ENCODE measurements at places on chromosomes 3 and 15. TPM values are rescaled to one million over a fixed set of nuclear protein-coding genes. Genes with fewer than 3 reads are reported as not detected.

Gene ABI3BP
- 0.91 TPM for total RNA-seq

Gene AADAC
- total RNA-seq, result 14.2 TPM

Gene IGSF10
- 0.51 TPM for total RNA-seq

Gene SAMD7
- not detected for total RNA-seq

Gene CEMIP
- total RNA-seq, result 1.4 TPM

Gene SHC4
- 0.80 TPM for total RNA-seq

Gene GPR171
- total RNA-seq, result not detected

Gene TMCO5A
- total RNA-seq, result not detected

Gene P2RY1
- 0.47 TPM for total RNA-seq

Gene SERPINI2
- total RNA-seq, result not detected

Gene C3orf18
- total RNA-seq, result 2.5 TPM

Gene LRRIQ4
- not detected for total RNA-seq

Gene CLDN18
- not detected for total RNA-seq

Gene PRKCD
- 35.2 TPM for total RNA-seq

Gene ZBBX
- total RNA-seq, result not detected

Gene ARGFX
- not detected for total RNA-seq

Gene LMAN1L
- not detected for total RNA-seq

Gene STAG1
- total RNA-seq, result 9.6 TPM

Gene CRTAP
- total RNA-seq, result 227 TPM

Gene FSIP1
- 0.65 TPM for total RNA-seq

Gene XCR1
- not detected for total RNA-seq

Gene CRYGS
- 1.4 TPM for total RNA-seq

Gene FAM107A
- total RNA-seq, result 0.13 TPM

Gene KBTBD13
- total RNA-seq, result not detected

Gene PDHB
- total RNA-seq, result 58.3 TPM

Gene CYP1A2
- 0.05 TPM for total RNA-seq

Gene SLC24A1
- 2.2 TPM for total RNA-seq

Gene SCN11A
- total RNA-seq, result 0.02 TPM

Gene CADM2
- total RNA-seq, result 0.10 TPM

Gene NOX5
- 0.16 TPM for total RNA-seq

Gene ZNF35
- total RNA-seq, result 6.5 TPM

Gene CCDC39
- total RNA-seq, result not detected

Gene ATP8B4
- total RNA-seq, result 0.63 TPM

Gene FBXL2
- 6.1 TPM for total RNA-seq

Gene CMTM8
- total RNA-seq, result 13.0 TPM

Gene TLR9
- 0.09 TPM for total RNA-seq

Gene PSTPIP1
- total RNA-seq, result not detected

Gene EIF4E3
- 3.1 TPM for total RNA-seq

Data from A549 treated with GW870086 at 1 μM for 4 hours (cell line).